ENCODE measurements at places on chromosomes 6 and 20.

GRCh38 chr20:25076201-25076600 lies 5.7 kb downstream of the VSX1 start:
- no peak for DNase-seq

DNA sequence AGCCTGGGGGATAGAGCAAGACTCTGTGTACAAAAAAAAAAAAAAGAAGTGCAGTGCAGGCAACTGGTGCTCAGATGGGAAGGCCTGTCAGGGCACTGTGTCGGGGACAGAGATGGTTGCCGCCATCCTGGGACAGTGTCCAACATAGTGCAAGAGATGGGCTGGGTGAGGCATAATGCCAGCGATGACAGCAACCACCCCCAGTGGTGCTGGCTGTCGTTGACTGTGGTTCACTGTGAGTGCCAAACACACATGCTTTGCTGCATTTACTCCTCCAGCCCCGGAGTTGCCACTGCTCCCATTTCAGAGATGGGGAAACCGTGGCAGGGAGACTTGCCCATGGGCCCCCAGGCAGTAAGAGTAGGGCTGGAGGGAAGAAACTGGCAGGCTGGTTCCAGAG lies 5.2 kb upstream of the C20orf203 start:
- DNase-seq = no peak

- DNase-seq = no peak
Observed at GRCh38 chr20:49866051-49866450, 49.3 kb downstream of the SPATA2 start.

GRCh38 chr6:159062564-159062945 lies 17.8 kb upstream of the TAGAP start:
- DNase-seq = no peak

DNA sequence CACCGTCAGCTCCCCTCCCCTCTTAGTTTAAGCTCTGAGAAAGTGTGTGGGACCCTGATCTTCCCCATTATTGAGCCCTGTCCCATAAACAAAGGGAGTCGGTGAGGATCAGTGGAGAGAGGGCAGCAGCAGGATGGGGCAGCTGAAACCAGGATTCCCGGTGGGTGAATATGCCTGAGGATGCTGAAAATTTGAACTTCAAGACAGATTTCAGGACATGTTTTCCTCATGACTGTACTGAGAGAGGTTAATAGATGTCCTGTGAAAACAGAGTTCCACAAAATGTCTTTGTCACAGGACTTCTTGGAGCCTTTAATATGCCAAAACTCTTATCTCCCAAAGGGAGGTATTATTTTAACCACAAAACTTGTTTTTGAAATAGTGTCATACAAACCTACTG lies 53.5 kb upstream of the SLC22A16 start:
- DNase-seq = no peak

GRCh38 chr6:159163901-159164370 lies 5.3 kb upstream of the FNDC1 start:
- DNase-seq = no peak
